Activated naive CD8-positive, alpha-beta T cell treated with anti-CD3 and anti-CD28 coated beads, Interleukin-2, amount 50 U/mL, for 24 hours (primary cell): ENCODE measurements at places on chromosomes 2 and 18.

DNA sequence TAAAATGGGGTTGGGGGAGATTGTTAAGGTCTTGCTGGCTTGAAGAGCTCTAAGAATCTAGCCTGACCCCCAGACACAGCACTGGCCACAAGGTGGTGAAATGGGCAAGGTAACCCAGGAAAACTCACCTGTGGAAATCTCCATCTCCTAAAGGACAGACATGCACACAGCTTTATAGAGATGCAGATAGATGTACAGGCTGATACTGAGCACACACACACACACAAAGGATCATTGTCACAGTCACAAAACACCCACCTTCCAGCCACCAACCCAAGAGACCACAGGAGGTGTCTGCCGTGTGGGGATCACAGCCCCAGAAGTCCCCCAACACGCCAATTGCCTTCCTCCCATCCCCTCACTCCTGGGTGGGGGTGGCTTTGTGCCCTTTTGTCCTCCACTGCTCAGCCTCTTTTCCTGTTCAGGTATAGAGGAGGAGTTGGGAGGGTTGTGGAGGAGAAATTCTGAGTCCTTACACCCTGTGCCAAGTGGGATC, 3.2 kb upstream of the CYP26B1 start:
- no peak for DNase-seq
- H3K4me3 ChIP-seq: no peak overlapping the region
- H3K36me3 ChIP-seq: no peaks in the 10 kb centered on the region
- peaks cover 28% of the 10 kb centered on the region for H3K4me1 ChIP-seq

DNA sequence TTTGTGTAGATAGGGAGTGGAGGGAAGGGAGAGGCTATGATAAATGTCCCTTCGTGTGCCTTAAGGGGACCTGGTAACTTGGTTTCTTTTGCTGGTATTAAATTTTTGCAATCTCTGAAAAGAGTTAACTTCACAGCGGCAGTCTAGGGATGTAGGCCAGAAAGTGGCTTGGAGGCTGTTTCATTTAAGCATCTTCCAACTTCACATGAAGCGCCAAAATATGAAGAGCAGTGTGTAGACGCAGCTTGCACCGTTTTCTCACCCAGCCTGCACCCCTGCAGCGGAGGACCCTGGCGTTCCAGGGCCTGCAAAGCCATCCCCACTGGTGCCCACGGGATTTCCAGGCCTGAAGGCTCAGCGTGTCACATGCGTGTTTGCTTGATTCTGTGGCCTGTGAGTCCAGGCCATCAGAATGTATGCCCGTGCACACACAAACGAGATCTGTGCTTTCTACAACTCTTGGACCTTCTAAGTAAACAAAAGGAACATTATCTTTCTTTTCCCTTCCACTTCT, 87.2 kb upstream of the EPB41L3 start:
- DNase-seq: no peak
- H3K4me3 ChIP-seq: no peak overlapping the region
- H3K4me1 ChIP-seq: peaks cover 2% of the 10 kb centered on the region

- peaks cover 33% of the 10 kb centered on the region for H3K4me1 ChIP-seq
- peak overlapping the region; percentile 29 for H3K4me3 ChIP-seq
- H3K36me3 ChIP-seq: peaks cover 40% of the 10 kb centered on the region
- no peak for DNase-seq
- H3K27me3 ChIP-seq: no peaks in the 10 kb centered on the region
These were observed 36.2 kb downstream of the THADA start for GRCh38 chr2:43559391-43560230.

DNA sequence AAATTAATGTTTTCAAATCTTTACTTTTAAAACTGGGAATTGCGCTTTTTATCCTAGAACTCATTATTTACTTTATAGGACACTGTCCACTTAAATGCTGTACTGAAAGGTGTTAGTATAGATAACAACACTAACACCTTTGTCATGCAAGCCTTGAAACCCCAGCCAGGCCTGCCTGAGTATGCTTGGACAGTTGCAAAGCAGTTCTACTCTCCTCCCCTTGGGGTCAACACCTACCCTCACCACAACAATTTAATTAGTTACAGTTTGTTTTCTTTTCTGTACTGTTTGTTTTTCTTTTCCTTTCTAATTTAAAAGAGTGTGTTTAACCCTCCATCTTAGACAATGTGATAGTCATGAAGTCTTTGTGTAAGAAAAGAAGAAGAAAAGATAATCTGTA, 18.9 kb upstream of the FAM98A start:
- no peak overlapping the region for H3K27ac ChIP-seq
- no peaks in the 10 kb centered on the region for H3K4me1 ChIP-seq

DNA sequence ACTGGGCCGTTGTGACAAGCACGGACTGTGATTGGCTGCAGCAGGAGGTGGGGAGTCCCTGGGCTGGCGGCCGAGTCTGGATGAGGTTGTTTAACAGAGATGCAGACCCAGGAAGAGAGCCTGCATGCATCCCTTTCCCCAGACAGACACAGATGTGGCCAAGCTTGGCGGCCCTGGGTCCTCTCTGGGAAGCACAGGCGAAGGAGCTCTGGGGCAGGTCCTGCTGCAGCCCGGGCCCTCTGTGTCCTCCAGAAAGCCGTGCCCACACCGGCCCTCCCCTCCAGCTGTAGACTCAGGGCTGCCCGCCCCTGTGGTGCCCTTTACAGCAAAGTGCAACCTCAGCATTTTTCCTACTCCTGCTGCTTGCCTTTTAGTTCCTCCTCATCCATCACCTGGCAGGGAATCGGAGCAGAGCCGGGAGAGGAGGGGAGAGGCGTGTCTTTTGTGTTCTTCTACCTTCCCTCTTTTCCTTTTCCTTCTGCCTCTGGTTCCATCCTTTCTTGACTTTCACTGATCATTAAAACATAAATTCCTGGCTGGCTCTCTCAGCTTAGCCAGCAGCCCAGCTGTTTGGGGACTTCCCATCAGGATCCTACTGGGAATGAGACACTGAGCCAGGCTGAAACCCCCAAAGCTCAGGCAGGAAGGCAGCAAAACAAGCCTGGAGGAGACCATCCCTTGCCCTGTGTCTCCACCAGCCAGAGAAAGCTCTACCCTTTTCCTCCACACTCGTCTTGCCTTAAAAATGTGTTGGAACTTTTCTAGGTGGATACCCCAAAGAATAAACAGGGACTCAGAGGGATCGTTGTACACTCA, 75.0 kb downstream of the CTIF start:
- H3K36me3 ChIP-seq: no peaks in the 10 kb centered on the region
- no peak for DNase-seq
- no peaks in the 10 kb centered on the region for H3K27me3 ChIP-seq
- no peak overlapping the region for H3K27ac ChIP-seq

- peaks cover 31% of the 10 kb centered on the region for H3K4me1 ChIP-seq
- no peaks in the 10 kb centered on the region for H3K36me3 ChIP-seq
- no peak overlapping the region for H3K4me3 ChIP-seq
- no peaks in the 10 kb centered on the region for H3K27me3 ChIP-seq
- H3K27ac ChIP-seq: no peak overlapping the region
These were observed 40.6 kb upstream of the TMEM247 start for GRCh38 chr2:46438794-46439193.

DNA sequence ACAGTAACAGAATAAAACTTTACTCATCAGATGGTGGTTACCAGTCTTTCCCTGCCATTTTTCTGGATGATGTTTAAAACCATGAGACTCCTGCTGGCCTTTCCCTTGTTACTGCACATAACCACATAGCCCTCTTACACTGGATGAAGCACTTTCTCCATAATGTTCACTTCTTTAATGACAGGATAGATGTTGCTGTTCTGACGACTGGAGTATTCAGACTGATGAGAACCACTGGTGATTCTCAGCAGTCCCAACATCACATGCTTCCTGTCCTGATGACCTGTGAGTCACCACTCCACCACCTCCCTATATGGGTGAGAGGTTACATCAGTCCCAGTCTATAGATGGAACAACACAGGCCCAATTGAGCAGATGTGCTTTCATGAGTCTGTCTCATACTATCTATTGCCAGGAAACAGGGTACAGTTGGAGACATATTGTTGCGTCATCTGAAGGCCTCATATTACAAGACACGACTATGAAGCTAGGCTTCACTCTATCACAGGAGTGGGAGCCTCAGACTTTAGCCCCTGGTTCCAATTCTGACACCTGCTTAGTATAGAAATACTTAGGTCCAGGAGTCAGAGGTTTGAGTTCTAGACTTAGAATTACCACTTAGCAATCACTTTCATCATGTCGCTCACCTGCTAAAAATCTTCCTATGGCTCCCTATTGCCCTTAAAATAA, 145.7 kb upstream of the KLF7 start:
- H3K27me3 ChIP-seq: no peaks in the 10 kb centered on the region
- peak; percentile 36 for DNase-seq
- no peak overlapping the region for H3K4me3 ChIP-seq
- peak overlapping the region; percentile 85 for H3K27ac ChIP-seq
- H3K4me1 ChIP-seq: peaks cover 26% of the 10 kb centered on the region
- H3K36me3 ChIP-seq: no peaks in the 10 kb centered on the region

DNA sequence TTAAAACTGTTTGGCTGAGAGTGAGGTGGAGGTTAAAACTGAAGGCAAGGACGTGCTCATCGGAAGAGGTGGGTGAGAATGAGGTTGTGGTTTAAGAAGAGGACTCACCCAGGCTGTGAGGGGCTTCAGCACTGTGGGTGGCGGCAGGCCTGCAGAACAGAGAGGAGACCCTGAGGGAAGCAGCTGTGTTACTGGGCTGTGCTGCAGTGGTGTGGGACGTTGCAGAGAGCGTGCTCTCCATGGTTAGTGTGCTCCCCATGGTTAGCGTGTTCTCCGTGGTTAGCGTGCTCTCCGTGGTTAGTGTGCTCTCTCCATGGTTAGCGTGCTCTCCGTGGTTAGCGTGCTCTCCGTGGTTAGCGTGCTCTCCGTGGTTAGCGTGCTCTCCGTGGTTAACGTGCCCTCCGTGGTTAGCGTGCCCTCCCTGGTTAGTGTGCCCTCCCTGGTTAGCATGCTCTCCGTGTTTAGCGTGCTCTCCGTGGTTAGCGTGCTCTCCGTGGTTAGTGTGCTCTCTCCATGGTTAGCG, 68.5 kb upstream of the NFATC1 start:
- peaks cover 13% of the 10 kb centered on the region for H3K36me3 ChIP-seq
- peak overlapping the region; percentile 39 for H3K4me3 ChIP-seq
- H3K27ac ChIP-seq: peak overlapping the region; percentile 55
- peaks cover 10% of the 10 kb centered on the region for H3K4me1 ChIP-seq
- no peak for DNase-seq

GRCh38 chr2:198880986-198881385, 576.8 kb downstream of the SATB2 start:
- no peak for DNase-seq
- H3K27me3 ChIP-seq: no peaks in the 10 kb centered on the region
- no peak overlapping the region for H3K27ac ChIP-seq
- no peak overlapping the region for H3K4me3 ChIP-seq
- no peaks in the 10 kb centered on the region for H3K4me1 ChIP-seq

DNA sequence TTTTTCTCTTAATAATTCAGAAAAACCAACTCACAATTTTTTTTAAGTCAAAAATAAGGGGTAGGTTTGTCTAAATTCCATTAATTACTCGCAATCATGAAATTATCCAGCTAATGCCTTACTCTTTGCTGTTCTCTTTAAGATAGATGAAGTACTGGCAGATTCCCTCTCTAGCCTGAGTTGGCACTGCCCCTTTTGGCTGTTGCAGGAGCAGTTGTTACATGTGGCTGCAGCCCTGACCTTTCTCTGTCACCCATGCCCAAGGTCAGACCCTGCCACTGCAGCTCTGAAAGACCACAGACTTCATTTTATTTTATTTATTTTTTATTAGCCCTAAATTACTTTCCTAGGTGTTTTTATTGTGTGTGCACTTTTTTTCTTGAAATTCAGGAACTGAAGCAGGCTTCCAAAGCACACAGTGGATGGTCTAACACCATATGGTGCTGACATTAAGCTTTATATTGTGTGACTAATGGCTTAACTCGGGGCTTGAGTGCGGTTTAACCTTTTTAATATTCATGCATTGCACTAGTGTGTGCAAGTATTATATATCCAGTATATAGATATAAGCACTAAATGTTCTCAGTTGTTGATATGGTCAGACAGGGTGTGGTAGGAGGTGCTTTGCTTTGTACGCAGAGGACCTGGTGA, 313.0 kb downstream of the CDH2 start:
- H3K4me1 ChIP-seq: no peaks in the 10 kb centered on the region
- no peaks in the 10 kb centered on the region for H3K36me3 ChIP-seq
- DNase-seq: no peak
- H3K4me3 ChIP-seq: no peak overlapping the region

GRCh38 chr2:96564563-96564962, 28.0 kb downstream of the ARID5A start:
- H3K36me3 ChIP-seq: no peaks in the 10 kb centered on the region
- DNase-seq: no peak
- no peaks in the 10 kb centered on the region for H3K4me1 ChIP-seq
- H3K27me3 ChIP-seq: no peaks in the 10 kb centered on the region
- no peak overlapping the region for H3K27ac ChIP-seq
- no peak overlapping the region for H3K4me3 ChIP-seq

DNA sequence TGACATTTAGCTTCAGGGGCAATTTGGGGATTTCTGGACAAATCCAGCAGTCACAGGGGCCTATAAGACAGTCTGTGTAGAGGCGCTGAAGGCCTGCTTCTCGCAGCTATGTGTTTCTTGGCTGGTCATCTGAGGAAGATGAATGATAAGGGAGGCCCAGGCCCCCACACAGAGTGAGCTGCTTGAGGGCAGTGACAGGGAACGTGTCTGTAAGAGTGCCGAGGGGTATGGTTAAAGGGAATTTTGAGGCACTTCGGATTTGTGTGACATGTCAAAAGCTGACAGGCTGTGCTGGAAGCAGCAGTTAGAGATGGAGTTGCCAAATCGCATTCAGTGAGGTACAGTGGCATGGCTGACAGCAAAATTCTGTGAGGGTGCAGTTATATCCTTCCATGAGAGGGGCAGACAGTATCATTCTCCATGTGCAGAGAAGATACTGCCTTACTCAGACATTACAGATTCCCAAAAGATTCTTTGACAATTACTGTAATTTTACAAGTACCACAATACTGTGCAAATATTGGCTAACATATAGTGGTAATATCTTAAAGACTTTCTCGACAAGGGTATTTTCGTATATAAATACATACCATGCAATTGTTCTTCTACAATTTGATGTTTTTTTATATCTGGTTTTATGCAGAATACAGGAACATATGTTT, 74.0 kb downstream of the CERS6 start:
- H3K36me3 ChIP-seq: peaks cover 4% of the 10 kb centered on the region
- H3K27ac ChIP-seq: no peak overlapping the region
- no peak overlapping the region for H3K4me3 ChIP-seq
- no peaks in the 10 kb centered on the region for H3K27me3 ChIP-seq
- peaks cover 56% of the 10 kb centered on the region for H3K4me1 ChIP-seq

- H3K27ac ChIP-seq: no peak overlapping the region
- no peak overlapping the region for H3K4me3 ChIP-seq
- H3K36me3 ChIP-seq: no peaks in the 10 kb centered on the region
- no peak for DNase-seq
- H3K4me1 ChIP-seq: no peaks in the 10 kb centered on the region
These were observed 6.0 kb upstream of the DTNA start for GRCh38 chr18:34704074-34704473.

DNA sequence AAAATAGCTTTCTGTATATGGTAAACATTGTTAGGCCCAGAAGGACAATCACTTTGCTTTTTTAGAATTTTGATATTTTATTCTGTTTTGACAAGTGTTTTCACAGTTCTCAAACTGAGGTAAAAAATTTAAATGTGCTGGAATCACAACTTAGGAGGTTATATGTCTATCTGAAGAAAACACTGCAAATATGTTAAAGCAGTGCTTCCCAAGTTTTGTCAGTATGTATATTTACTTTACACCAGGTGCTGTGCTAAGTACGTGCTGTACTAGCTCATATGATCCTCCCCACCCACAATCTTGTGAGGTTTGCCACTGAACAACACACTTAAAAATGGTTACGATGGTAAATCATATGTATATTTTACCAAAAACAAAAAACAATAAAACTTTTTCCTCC, 124.2 kb downstream of the CABYR start:
- no peaks in the 10 kb centered on the region for H3K4me1 ChIP-seq
- DNase-seq: no peak
- H3K27ac ChIP-seq: no peak overlapping the region
- H3K27me3 ChIP-seq: peaks cover 4% of the 10 kb centered on the region
